ENCODE measurements at places on chromosomes 2 and 18. TPM values are rescaled to one million over a fixed set of nuclear protein-coding genes. Genes with fewer than 3 reads are reported as not detected.

- DNase-seq, result no peak
These were observed 1152.0 kb upstream of the CDH2 start for GRCh38 chr18:29328932-29329331.

DNA sequence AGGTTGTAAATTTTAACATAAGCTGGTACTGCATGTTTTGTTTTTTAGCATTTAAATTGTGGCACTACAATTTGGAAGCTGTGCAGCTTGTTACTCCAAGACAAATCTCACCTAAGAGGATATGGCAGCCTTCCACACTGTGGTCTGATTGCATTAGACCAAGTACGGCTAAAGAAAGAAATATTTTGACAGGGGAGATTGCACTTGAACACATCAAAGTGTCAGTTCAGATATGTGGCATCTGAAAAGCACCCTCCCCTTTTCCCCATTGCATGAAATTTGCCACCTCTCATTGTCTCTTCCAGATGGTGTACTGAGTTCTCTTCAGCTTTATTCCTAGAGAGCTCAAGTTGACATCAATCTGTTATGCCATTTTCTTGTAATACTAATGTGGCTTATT, 295.9 kb downstream of the ERBB4 start:
- DNase-seq, result no peak

DNA sequence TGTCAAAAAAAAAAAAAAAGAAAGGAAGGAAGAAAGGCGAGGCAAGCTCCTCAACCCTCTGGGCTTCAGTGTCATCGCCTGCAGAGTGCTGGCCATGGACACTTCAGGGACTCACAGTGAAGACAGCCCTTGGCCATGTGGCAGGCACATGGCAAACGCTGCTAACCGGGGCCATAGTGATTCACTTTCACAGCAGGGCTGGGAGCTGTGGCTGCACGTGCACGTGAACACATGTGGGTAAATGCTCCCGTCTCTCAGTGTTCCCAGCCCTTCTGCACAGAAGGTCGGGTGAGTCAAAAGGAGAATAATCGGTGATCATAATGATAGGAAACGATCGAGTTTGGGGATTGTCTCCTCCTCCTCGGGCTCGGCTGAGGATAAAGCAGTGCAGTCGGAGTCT, 46.1 kb upstream of the UBE2F start:
- no peak for DNase-seq

Gene RFX8
- polyA plus RNA-seq, result 1.8 TPM

Gene TWIST2
- polyA plus RNA-seq, result 4.9 TPM

DNA sequence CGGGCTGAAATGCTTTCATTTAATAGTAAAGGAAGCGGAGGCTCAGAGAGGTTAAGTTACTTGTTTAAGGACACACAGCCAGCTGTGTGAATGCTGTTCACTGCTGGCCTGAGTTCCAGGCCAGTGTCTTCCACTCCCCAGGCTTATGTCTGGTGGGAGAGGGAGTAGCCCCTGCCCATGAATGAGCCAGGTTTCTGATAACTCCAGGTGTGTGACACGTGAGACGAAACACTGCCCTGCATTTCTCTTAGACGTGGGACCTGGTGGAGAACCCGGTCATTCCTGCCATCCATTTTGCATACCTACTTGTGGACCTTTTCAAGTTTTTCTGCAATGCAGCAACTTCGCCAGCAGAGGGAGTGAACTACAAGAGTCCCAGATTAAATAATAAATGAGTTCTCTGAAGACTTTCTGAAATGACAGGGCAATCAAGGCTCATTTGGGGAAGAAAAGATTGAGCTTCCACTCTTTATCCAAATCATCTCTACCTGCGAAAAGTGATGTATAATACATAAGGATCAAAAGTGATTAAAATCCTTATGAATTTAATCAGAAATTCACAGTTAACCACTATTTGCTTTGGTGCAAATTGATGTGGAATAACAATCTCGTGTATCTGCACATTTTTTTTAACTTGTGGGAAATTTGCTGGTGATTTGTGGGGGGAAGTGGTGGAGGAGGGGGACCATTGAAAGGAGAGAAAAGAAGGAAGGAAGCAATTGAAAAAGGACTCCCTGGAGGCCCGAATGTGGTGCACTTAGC, 79.4 kb upstream of the ASB18 start:
- peak; percentile 75 for DNase-seq

DNA sequence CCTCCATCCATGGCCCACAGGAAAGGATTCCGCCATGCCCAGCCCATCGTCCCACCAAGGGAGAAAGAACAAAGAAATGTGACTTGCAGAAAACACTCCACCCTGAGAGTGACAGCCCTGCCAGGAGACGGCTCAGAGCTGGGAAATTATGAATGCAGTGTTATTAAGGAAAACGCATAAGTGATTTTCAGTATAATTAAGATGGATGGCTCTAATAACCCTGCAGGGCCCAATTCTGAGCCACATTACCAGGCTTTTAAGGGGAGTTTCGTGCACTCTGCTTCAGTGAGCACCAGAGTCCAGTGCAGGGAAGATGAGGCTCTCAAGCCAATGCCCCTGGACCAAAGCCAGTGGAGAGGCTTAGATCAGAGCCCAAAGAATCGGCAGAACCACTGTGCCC, 10.6 kb upstream of the TEX51 start:
- no peak for DNase-seq

GRCh38 chr2:98086491-98087446, at the start of gene VWA3B:
Gene VWA3B, plus strand, starts transcription at chr2:98087167. Its CDS starts 5,926 bp downstream, at chr2:98093093.
- DNase-seq, result peak; percentile 56

Gene RTP5
- polyA plus RNA-seq, result 0.05 TPM

- no peak for DNase-seq
These were observed 529.1 kb upstream of the CDH7 start for GRCh38 chr18:65221736-65222135.

Gene CSRNP3
- polyA plus RNA-seq, result 5.9 TPM
